ENCODE measurements at places on chromosomes 16 and 17.

DNA sequence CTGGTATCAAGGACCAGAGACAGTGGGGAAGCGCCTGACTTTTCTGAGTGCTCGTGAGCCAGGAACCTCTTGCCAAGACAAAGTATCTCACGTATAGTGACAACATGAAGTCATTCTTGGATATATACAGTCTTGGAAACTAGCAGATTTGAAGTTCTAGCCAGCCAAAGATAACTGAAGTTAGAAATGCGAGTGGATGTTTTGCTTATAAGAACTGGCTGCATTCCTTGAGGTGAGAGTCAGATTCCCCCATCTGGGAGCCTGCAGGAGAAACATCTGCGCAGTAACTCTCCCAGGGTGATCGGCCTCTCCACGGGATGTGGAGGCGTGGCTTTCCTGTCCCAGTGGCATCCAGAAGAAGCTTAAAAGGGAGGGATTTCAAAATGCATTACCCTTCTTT, 89.8 kb downstream of the SHISA6 start:
- DNase-seq, result no peak

- no peak for DNase-seq
Observed at GRCh38 chr16:87864331-87864989, 4.8 kb downstream of the SLC7A5 start.

GRCh38 chr16:51450376-51450775, 299.3 kb upstream of the SALL1 start:
- DNase-seq, result no peak

GRCh38 chr17:81582341-81582740, 30.2 kb upstream of the FAAP100 start:
- no peak for DNase-seq

GRCh38 chr16:86363836-86364618, 146.3 kb upstream of the FOXF1 start:
- no peak for DNase-seq

GRCh38 chr17:51152766-51153209, 571 bp upstream of the NME1 start:
- no peak for DNase-seq

DNA sequence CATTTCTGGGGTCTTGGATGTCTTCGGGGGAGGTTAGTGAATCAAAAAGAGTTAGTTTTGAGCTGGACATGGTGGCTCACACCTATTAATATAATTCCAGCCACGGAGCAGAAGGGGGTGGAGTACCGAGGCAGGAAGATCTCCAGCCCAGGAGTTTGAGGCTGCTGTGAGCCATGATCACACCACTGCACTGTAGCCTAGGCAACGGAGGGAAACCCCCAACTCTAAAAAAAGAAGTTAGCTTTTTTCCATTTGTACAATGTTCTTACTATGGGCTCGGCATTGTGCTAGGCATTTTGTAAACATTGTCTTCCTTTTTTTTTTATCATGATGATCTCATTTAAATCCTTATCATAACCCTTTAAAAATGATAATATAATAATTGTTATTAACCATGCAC, 8.3 kb upstream of the SNF8 start:
- no peak for DNase-seq

GRCh38 chr17:81309140-81309858, 14.2 kb upstream of the SLC38A10 start:
- DNase-seq, result no peak

DNA sequence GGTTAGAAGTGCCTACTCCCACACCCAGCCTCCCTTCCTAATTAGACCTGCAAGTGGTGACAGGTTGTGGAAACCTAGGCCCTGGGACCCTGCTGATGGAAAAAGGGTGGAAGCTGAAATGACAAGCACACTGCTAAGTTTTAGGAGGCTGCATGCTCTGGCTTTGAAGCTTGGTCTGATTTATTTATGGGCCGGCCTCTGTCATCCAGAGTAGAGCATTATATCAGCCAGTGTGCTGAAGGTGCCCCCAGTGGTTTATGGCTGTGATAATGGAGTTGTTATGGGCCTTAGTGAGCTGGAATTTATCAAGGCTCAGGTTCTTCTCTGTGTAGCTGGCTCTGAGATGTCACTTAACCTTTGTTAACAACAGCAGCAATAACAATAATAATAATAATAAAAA, 142.6 kb downstream of the UTP18 start:
- DNase-seq, result no peak

DNA sequence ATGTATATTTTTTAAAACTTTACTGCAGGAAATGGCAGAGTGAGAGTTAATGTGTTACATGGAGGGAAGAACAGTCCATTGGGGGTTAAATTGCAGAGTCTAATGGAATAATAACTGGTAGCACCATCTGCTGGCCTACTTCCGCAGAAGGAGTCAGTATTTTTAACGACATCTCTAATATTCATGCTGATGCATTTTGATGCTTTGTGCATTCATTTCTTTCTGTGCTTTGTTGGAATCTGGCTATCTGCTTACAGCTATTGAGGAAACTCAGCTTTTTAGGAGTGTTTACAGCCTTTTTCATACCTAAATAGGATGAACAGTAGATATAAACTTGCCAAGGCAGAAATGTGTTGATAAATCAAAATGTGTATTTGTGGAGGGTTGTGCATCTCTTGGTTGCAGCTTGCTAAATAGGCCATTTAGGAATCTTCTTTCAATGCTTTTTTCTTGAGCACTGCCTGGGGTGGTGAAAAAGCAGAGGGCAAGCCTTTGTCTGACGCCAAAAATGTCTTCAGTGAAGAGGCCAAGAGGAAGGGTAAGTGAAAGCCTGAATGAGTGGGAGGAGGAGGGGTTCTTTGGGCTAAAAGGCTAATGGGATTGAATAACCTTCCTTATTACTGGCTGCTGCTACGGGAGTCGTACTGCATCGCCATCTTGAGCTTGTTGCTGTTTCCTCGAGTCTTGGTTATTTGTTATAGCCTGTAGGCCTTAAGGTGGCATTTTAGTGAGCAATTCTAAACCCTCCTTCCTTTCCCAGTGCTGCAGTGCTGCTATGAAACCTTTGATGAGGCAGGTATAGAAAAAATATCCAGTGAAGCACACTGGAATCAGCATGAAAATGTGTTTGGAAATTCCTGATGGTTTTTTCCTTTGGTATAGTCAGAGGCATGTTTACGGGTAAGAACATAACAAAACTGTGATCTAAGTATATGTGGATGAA, 153.3 kb downstream of the CHD9 start:
- peak; percentile 87 for DNase-seq

DNA sequence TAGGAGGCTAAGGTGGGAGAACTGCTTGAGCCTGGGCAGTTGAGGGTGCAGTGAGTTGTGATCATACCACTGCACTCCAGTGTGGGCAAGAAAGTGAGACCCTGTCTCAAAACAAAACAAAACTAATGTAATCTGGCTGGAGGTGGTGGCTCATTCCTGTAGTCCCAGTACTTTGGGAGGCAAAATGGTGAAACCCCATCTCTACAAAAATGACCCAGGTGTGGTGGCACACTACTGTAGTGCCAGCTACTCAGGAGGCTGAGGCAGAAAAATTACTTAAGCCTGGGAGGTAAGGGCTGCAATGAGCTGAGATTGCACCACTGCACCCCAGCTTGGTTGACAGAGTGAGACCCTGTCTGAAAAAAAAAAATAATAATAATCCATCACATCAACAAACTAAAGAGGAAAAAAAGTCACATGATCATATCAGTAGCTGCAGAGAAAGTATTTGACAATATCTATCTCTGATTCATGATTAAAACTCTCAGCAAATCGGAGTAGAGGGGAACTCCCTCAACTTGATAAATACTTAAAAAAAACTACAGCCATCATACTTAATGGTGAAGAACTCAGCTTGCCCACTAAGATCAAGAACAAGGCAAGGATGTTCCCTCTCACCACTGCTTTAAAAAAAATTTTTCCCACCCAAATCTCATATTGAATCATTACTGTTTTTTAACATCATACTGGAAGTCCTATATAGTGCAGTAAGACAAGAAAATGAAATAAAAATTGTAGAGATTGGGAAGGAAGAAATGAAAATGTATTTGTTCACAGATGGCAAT, 31.0 kb downstream of the DHRS7B start:
- no peak for DNase-seq

GRCh38 chr17:28317966-28318758, 838 bp upstream of the TMEM97 start:
- DNase-seq, result no peak

- DNase-seq, result no peak
Observed at GRCh38 chr16:27475561-27475960, 73.6 kb downstream of the IL21R start.

- no peak for DNase-seq
Observed at GRCh38 chr17:70073310-70073709, 1.7 kb upstream of the KCNJ16 start.

DNA sequence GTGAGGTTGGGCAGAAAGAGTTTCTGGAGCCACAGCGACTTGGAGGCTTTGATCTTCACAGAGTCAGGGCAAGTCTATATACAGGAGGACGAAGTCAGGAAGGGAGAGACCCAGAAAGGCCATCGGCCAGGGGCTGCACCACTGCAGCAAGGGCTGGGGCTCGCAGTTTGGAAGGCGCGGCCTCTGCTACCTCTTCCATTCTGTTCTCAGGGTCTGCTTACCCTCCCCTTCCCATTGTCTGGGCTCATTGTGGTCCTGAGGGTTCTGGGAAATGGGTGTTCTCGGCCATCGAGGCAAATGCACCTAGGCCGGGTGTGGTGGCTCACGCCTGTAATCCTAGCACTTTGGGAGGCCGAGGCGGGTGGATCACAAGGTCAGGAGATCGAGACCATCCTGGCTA, 16.0 kb downstream of the ST6GALNAC1 start:
- DNase-seq, result no peak

- DNase-seq, result no peak
Observed at GRCh38 chr17:48605409-48605919, 678 bp upstream of the HOXB6 start.

- no peak for DNase-seq
Observed at GRCh38 chr16:11323551-11324336, 21.5 kb upstream of the RMI2 start.

DNA sequence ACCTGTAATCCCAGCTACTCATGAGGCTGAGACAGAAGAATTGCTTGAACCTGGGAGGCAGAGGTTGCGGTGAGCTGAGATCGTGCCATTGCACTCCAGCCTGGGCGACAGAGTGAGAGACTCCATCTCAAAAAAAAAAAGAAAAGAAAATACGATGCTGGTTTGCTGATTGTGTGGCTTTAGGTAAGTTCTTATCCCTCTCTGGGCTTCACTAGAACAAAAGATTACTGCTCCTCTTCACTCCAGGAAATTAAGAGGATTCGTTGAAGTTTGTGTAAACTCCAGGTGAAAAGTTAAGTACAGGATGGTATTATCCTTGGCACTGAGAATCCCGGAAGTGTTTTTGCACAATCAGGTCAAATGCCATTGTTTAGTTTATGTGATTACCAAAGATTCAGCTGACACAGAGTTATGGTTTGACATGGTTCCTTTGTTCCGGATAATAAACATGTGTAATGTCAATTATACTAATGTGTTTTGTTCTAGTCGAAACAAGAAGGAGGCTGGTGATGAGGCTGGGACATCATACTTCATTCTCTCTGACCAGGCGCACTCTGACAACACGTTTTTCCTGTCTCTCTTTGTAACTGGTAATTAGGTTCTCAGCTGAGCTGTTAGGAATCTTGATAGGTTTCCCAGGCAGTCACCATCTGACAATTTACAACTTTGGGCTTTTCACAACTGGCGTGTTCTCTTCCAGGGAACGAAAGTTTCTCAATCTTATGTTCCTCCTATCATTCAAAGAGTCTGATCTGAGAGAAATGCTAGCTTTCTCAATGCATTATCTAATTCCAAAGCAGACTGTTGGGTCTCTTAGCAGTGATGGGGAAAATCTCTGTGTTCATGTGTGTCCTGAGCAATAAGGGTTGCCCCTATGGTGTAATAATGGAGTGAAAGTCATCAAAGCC, 10.8 kb upstream of the TAOK1 start:
- no peak for DNase-seq

Data from putamen (tissue), 1 donor.